ENCODE measurements at places on chromosomes 12 and 14.
A peak's percentile ranks its signal among the peaks of the same experiment; 100 is the strongest.

DNA sequence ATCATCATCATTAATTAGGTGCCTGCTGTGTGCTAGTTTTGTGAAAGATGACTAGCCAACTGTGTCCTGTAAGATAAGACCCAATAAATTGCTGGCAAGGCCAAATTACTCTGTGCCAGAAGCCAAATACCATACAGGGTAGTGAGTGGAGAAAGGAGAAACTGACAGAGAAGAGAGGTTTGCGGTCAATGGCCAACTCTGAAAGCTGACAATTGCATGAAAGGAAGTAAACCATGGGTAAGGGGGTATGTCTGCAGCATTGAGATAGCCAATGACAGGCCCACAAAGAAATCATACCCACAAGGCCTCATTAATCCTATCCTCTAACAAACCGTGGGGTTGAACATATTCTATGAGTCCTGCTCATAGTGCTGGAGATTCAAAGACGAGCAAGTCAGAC is 236.6 kb upstream of the CCDC196 start:
- DNase-seq, result no peak

DNA sequence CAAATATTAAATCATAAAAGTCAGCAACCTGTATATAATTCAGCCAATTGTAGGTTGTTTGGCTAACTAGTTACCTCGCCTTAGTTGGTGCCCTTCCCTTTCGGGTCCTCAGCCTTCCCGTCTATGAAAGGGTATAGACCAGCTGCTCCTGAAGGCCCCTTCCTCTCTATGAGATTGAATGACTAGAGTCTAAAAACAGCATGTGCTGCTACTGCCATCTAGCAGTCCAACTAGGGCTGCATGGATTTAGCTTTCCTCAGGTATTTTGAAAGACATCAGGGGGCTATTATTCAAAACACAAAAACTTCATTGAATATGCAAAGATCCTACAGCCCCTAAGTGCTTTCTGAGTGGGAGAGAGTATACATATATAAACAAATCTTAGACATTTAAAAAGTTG is 37.0 kb upstream of the TMEM263 start:
- no peak for DNase-seq

- no peak for DNase-seq
Observed at GRCh38 chr12:86429824-86430223, 173.6 kb upstream of the MGAT4C start.

GRCh38 chr14:71204768-71205167 is 297.5 kb downstream of the PCNX1 start:
- DNase-seq, result no peak

DNA sequence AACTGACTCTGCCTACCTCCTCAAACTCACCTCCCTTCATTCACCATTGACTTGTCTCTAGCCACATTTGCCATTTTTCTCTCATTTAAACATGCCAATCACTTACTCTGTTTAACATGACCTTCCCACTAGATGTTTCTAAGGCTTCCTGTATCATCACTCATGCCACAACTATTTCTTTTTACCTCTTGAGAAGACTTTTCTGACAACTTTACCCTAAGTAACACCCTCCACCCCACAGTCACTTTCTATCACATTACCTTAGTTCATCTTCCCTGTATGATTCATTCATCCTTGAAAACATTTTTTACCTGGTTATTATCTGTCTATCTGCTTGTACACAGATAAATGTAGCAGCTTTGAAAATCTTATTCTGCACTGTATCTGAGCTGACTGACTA is 19.4 kb downstream of the PLCZ1 start:
- DNase-seq, result no peak

DNA sequence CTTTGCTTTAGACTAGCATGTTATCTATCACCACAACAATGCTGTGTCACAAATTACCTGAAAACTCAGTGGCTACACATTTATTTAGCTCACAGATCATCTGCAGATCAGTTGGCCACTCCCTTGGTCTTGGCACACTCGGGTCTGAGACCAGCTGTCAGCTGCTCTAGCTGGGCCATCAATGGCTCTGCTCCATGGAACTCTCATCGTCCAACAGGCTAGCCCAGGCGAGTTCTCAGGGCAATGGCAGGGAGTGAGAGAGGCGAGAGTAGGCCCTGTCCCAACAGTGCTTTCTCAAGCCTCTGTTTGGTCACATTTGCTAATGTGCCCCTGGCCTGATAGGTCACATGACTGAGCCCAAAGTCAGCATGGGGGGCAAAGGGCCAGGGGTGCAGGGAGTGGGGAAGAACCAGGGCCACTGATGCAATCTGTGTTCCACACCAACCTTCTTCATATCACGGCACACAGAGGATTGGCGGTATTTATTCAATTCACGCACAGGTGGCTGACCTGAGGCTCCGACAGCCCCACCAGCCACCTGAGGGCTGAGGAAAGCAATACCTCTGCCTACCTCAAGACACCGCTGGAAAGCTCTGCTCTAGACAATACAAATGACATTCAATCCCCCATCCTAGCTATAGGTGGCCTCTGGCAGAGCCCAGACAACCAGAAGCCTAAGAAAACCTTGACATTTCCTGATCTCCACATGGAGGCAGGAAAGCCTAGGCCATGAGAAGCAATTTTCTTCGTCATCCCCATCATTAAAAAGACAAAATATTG is 82.5 kb downstream of the NT5DC3 start:
- DNase-seq, result no peak

GRCh38 chr14:91123201-91123600 is 9.3 kb downstream of the DGLUCY start:
- DNase-seq, result no peak

GRCh38 chr12:109250523-109250922 is 58.6 kb downstream of the FOXN4 start:
- no peak for DNase-seq

DNA sequence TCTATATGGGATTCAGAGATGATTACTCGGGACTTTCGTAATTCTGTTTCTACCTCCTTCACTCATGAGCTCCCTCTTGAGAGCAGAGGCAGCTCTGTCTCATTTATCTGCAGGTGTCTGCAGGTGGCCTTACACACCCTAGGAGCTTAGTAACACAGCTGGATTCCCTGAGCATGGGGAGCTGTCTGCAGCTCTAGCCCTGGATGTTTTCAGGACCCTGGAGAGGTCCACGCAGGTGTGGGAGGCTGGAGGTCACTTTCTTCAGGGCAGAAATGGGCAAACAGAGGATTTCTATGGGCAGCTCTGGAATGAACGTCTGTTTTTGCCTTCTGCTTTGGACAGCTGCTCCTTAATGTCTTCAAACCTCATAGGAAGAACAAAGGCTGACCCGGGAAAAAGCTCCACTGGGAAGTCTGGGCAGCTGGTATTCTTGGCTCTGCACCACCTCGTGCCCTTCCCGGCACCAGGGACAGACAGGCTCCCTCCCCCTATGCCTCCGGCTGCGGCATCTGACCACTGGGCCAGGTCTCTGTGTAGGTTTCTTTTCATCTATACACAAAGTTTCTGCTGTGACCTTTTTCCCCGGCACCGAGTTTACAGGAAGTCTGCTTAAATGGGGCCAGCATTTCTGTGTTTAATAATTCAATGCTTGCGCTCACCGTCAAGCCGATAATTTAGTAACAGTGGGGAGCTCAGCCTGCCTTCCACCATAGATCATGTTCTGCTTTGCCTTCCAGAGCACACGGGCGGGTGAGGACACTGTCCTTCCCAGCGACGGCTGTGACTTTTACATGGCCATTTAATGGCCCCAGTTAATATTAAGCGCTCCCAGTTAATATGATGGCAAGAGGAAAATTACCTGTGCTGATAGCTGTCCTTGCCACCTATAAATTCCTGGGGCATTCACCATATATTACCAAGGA is 320.2 kb upstream of the SFSWAP start:
- no peak for DNase-seq

- DNase-seq, result no peak
Observed at GRCh38 chr12:117966511-117966910, 2.3 kb downstream of the KSR2 start.

GRCh38 chr14:91274796-91275195 is 30.3 kb upstream of the GPR68 start:
- no peak for DNase-seq

- peak; percentile 26 for DNase-seq
Observed at GRCh38 chr12:54658306-54659264, 10.4 kb upstream of the DCD start.

DNA sequence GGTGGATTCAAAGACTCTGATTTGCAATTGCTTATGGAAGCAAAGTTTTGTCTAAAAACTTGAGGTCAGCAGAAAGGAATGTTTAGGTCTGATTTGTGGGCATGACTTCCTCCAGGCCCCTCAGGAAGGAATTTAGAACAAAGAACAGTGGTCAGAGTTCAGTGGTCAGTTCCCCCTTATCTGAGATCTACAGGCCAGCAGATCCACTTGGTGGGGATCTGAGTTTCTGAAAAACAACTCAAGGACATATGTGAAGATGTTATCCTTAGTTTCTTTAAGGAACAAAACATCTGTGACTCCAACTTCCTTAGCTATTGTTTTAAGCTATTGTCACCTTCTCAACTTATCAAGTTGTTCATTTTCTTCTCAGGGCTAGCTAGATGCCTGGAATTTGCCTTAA is 28.0 kb upstream of the NAA30 start:
- DNase-seq, result no peak

DNA sequence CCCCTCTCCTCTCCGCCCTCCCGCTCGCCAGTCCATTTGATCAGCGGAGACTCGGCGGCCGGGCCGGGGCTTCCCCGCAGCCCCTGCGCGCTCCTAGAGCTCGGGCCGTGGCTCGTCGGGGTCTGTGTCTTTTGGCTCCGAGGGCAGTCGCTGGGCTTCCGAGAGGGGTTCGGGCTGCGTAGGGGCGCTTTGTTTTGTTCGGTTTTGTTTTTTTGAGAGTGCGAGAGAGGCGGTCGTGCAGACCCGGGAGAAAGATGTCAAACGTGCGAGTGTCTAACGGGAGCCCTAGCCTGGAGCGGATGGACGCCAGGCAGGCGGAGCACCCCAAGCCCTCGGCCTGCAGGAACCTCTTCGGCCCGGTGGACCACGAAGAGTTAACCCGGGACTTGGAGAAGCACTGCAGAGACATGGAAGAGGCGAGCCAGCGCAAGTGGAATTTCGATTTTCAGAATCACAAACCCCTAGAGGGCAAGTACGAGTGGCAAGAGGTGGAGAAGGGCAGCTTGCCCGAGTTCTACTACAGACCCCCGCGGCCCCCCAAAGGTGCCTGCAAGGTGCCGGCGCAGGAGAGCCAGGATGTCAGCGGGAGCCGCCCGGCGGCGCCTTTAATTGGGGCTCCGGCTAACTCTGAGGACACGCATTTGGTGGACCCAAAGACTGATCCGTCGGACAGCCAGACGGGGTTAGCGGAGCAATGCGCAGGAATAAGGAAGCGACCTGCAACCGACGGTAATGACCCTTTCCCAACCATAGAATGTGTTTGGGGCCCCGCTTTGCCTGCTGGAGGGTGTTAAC is 615 bp downstream of the CDKN1B start:
- DNase-seq, result no peak

GRCh38 chr12:60577607-60578006 is 981.8 kb downstream of the SLC16A7 start:
- no peak for DNase-seq

- DNase-seq, result no peak
Observed at GRCh38 chr12:45232756-45233372, 17.0 kb downstream of the ANO6 start.

GRCh38 chr12:124488520-124488919 is 78.9 kb downstream of the NCOR2 start:
- no peak for DNase-seq

- DNase-seq, result no peak
Observed at GRCh38 chr14:105244334-105244733, 4.0 kb upstream of the BTBD6 start.

- DNase-seq, result no peak
Observed at GRCh38 chr14:76480426-76480825, 104.5 kb downstream of the ESRRB start.

- DNase-seq, result no peak
Observed at GRCh38 chr12:34406996-34407300, 384.7 kb downstream of the ALG10 start.

DNA sequence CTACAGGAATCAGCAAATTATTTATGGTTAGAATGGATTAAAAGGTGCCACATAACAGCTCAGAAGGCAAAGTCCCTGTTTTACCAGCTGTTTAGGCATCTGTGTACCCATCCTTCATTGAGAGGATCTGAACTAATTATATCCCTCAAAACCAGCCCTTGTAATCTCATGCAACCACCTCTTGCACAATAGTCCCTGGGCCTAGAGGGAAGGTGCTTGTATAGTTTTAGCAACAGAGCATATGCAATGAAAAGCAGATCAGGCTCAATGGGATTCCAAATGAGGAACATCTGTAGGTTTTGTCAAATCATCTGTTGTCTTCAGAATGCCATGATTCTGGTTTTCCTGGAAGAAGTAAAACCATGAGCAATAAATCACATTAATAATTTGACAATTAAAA is 26.0 kb upstream of the GLIPR1L2 start:
- no peak for DNase-seq

DNA sequence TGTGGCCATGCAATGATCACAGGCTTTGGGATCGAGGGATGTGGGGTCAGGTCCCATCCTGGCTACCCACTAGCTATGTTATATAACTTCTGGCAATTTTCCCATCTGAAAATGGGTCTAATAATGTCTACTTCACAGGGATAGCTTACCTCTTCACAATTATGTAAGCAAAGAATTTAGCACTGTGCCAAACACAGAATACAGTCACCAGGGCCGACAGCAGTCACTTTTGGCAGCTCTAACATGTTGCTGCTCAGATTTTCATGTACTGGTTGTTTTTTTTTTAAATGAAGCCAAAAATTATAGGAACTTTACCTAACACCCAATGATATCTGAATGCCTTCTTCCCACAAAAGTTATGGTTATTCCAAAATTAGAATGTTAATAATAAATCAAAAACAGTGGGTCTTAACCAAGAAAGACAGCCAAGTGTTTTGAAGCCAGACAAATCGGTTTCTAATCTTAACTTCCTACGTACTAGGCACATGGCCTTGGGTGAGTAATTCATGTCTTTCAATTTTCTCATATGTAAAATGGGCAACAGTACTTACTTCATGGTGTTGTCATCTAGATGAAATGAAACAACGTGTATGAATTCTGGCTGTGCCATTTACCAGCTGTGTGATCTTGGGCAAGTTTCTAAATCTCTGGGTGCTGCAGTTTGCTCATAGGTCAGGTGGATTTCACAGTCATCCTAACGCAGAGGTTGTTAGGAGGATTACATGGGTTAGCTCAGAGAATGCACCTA is 13.0 kb upstream of the PCED1B start:
- DNase-seq, result no peak

DNA sequence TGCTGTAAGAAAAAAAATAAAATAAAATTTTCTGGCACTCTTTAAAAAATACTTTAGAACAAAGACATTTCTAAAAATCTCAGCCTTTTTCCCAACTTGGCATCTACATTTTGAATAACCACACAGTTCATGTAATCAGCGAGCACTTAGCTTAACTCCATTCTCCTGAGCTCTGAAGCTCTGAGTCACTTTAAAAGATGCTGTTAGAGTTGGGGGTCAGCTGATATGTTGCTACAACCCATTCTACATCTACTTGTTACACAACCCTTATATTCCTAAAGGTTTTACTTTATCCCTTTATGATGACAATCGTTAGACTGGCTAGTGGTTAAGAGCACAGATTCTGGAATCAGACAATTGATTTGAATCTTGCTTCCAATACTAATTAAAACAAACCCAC is 48.3 kb downstream of the SLC41A2 start:
- DNase-seq, result no peak

Measured in activated T-helper 2 cell treated with anti-CD3 and anti-CD28 coated beads, Interferon-gamma antibody, Interleukin-2, Interleukin-4, amounts not matched to agents 10 μg/mL and 5 μg/mL and 100 μg/mL, durations not matched to agents 14 hours and 24 hours and 36 hours (primary cell).